ENCODE measurements at places on chromosomes 1 and 21. TPM values are rescaled to one million over a fixed set of nuclear protein-coding genes. Genes with fewer than 3 reads are reported as not detected.

Gene EFNA1
- 44.1 TPM for total RNA-seq

DNA sequence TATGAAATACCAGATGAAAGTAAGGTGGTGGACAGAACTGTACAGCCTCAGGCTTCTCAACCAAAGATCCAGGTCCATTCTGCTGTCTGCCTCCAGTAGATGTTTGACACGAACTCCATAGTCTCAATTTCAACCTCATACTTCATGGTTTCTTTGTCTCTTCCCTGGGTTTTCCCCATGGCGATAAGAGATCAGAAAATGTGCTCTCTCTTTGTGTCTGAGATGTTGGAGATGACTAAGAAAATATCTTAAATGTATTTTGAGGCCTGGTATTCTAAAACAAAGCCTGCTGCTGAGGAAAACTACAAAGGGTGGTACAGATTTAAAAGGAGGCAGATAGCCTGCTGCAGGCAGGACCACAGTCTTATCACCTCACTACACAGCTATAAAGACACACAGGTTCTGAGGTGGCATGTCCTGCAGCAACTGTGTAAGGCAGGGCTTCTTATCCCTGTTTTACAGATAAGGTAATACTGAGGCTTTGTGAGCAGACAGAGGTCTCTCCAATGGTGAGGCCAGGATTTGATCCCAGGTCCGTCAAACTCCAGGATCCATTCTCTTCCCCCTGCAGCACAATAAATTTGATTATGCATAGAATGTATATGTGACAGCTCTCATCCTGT, 40.0 kb upstream of the CACNA1E start:
- no peak for DNase-seq

- no peak for DNase-seq
Measured at GRCh38 chr1:178953538-178954324, 72.0 kb upstream of the FAM20B start.

Gene FCER1G
- 17.1 TPM for total RNA-seq

- no peak for DNase-seq
Measured at GRCh38 chr1:15433471-15433870, 4.8 kb upstream of the CTRC start.

Gene TRNP1
- total RNA-seq, result 68.5 TPM

GRCh38 chr1:58829866-58830265, 46.0 kb upstream of the JUN start:
- DNase-seq, result no peak

- DNase-seq, result no peak
Measured at GRCh38 chr1:53328541-53329499, 950 bp upstream of the LRP8 start.

GRCh38 chr1:47003896-47004403, 19.5 kb upstream of the CYP4X1 start:
- DNase-seq, result no peak

Gene SLC2A5
- total RNA-seq, result 3.8 TPM

- DNase-seq, result no peak
Measured at GRCh38 chr1:70038025-70038424, 167.4 kb downstream of the LRRC40 start.

DNA sequence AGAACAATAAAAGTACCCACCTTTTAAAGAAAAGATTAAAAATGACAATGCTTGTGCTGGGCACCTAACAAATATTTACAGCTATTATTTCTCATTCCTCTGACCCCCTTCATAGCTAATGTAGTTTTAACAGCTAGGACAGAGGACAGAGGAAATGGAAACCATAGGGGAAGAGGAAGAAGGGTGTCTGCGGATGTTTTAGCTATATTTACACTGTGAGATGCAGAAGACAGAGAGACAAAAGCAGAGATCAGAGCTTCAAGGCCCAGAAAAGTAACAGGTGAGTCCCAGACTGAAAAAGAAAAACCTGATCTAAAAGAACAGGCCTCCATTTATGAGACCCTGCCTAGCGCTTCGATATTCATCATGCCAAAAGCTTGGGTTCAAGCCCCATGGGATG, 72.0 kb downstream of the ZNF281 start:
- no peak for DNase-seq

GRCh38 chr21:35922618-35923017, 137.7 kb downstream of the SETD4 start:
- no peak for DNase-seq

Gene A3GALT2
- total RNA-seq, result not detected

Gene PIGK
- total RNA-seq, result 27.0 TPM

Gene ADORA1
- 10.3 TPM for total RNA-seq

Gene ATP1A2
- 283 TPM for total RNA-seq

Gene SMPDL3B
- not detected for total RNA-seq

DNA sequence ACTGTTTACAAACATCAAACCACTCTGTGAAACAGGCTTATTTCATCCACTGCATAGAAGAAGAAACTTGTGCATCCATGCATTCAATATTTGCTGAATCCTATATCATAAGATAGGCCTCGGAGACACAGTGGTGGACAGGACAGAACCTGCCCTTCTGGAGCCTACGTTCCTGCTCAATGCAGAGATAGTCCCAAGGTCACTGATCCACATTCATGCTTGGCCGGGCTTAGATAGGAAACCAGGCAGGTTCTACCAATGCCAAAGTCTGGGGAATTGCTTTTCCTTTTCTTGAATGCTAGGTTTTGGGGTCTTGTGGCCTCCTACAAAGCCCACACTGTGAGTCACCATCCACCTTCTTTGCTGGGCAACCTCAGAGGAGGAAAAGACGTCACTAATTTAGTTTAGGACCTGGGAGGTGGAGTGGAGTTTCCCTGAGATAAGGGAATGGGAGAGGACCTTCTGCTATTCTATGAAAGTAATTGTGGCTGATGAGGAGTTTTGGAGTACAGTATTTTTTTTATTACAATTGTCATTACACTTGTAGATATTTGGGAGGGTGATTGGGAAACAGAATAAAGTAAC, 99.7 kb upstream of the CD34 start:
- DNase-seq, result no peak

Gene CRYBG2
- 0.25 TPM for total RNA-seq

GRCh38 chr1:100582943-100583342, 45.0 kb downstream of the GPR88 start:
- no peak for DNase-seq

DNA sequence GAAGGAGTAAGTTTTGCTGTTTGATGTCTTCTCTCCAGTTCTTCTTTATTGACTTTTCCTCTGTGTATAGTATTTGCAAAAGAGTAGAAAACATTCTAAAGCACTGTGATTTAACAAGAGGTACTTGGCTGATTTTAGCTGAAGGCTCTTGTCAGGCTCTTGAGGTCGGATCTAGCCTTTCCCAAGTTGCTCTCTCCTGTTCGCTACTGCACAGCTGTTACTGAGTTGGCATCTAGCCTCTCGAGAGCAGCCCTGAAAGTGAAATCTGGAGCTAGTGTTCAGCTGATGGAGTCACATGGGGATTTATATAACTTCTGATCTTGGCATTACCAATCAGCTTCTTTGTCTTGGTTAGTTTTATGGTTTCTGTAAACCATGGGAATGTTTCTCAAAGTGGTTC, 193.1 kb downstream of the RYR2 start:
- DNase-seq, result no peak

Gene OR14C36
- total RNA-seq, result not detected

Gene SPRR3
- total RNA-seq, result not detected
